ENCODE measurements at places on chromosomes 4 and X.

DNA sequence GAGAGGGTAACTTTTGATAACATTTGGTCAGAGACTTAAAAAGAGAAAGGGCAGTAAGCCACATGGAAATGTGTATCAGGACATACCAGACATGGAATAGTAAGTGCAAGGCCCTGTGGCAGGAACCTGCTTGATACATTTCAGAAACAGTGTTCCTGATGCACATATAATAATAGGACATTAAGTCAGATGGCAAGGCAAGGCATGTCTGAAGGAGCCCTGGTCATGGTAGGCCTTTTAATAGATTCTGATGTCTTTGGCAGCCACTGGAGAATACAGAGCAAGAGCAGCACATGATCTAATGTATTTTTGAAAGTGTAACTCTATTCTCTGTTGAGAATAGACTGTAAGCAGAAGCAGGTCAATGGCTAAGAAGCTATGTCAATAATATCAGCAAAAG is 279.7 kb downstream of the CAMK2D start:
- DNase-seq, result no peak

GRCh38 chr4:61336916-61337315 is 136.8 kb downstream of the ADGRL3 start:
- DNase-seq, result no peak

DNA sequence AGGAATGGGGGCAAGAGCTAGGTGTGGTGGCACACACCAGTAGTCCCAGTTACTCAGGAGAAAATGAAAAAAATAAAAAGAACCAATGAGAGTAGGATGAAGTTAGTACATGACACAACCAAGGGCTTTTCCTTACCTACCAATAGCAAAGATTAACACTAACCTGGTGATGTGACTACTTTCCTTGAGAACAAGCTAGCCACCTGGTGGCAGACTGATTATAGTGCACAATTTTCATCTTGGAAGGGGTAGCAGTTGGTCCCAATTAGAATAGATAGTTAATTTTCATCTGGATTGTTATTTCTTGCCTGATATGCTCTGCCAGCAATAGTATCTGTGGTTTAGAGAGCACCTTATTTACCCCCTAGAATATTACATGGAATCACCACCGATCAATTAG is 1216.8 kb upstream of the PABPC4L start:
- DNase-seq, result no peak

DNA sequence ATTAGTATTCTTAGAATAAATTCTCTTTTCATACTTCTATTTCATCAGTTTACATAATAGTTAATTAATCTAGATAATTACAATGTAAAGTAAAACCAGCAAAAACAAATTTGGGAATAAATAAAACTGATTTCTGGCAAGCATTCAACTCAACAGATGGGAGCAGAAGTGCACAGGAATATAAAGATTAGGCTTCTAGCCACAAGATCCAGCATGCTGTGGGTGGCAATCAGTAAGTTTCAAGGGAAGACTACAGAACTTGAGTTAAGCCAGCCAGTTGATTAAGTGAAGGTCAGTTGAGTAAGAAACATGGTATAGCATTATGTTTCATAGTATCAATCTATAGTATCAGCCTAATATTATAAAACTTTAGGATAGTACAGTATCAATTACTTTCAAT is 324.2 kb upstream of the AADAT start:
- no peak for DNase-seq

GRCh38 chrX:17595456-17596035 is 141.7 kb upstream of the SCML1 start:
- no peak for DNase-seq

DNA sequence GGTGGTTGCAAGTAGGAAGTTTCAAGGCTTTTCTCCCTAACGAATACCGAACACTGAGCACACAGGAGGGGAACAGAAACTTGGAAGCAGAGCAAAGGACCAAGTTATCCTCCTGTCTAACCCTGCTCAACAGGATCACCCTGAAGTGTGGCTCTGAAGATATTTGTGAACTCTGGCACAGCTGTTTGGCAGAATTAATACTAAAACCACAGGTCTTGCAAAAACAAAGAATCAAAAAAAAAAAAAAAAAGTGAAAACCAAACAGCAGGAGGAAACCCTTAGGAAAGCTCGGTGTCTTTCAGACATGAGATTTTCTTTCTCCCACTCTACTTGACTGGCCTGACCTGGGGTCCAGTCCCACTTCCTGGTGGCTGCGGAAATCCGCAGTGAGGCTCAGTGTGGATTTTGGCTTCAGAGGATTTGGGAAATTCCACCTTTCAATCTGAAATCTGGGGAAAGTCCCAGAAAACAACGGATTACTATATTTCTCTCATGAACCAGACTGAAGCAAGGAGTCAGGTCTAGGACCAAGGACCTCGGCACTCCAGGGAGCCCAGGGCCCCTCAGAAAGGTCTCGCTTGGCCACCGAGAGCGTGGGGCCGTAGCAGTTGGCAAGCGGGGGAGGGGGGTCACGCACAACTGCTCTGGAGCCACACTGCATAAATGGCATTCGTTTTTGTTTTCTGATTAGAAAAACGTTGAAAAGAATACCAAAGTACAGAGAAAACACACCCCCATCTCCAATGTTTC is 867 bp downstream of the TIFA start:
- DNase-seq, result peak; percentile 88

DNA sequence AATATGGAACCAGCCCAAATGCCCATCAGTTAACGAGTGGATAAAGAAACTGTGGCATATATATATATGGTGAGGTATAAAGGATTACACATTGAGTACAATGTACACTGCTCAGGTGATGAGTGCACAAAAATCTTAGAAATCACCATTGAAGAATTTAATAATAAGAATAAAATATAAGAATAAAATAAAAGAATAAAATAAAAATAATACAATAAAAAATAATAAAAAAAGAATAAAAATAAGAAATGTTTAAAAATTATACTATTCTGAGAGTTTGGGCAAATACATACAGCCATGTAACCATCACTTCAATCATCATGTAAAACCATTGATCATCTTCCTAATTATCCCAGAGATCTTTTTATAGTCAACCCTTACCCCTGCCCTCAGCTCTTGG is 173.5 kb downstream of the AWAT2 start:
- no peak for DNase-seq

Measured in suppressor macrophage treated with lipopolysaccharide for 1 hour (primary cell).